ENCODE measurements at places on chromosomes 3 and 15.

GRCh38 chr3:193921465-193921864 is 214.5 kb upstream of the HES1 start:
- ATAC-seq, result no peak

GRCh38 chr3:17577796-17578520 is 164.5 kb downstream of the TBC1D5 start:
- ATAC-seq, result no peak

- ATAC-seq, result no peak
Observed at GRCh38 chr3:52393959-52394670, 50.8 kb downstream of the SEMA3G start.

DNA sequence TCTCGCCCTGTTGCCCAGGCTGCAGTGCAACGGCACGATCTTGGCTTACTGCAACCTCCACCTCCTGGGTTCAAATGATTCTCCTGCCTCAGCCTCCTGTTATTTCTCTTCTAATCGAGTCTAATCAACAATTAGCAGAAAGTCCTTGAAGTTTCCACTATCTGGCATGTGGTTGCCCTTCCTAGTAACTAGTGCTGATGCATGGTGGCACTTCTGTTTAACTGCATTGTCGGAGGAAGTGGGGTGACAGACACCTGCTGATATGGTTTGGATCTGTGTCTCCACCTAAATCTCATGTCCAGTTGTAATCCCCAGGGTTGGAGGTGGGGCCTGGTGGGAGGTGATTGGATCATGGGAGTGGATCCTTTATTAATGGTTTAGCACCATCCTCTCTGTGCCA is 9.2 kb downstream of the CRTAP start:
- no peak for ATAC-seq

DNA sequence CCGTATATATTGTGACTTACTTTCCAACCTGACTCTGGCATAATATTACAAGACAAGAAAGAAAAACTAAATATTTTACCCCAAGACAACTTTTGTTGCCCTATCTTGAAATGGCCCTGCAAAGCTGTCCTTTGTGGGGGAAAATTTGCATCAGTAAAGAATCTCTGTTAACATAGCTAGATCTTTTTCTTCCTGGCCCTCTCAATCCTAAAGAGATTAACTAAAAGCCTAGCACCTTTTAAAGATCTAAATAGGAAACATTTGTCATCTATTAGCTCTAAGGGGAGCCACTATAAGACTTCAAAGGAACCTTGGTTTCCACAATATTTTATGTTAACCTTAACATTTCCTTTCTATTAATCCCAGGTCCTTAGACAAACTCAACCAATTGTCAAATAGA is 199.0 kb upstream of the SLITRK3 start:
- ATAC-seq, result no peak

- ATAC-seq, result no peak
Observed at GRCh38 chr3:149816986-149817385, 4.0 kb downstream of the RNF13 start.

GRCh38 chr3:30343067-30343831 is 263.2 kb upstream of the TGFBR2 start:
- ATAC-seq, result no peak

GRCh38 chr3:158384019-158384418 is 187.0 kb upstream of the MLF1 start:
- no peak for ATAC-seq

GRCh38 chr15:86591994-86592735 is 512.5 kb downstream of the AGBL1 start:
- ATAC-seq, result no peak

DNA sequence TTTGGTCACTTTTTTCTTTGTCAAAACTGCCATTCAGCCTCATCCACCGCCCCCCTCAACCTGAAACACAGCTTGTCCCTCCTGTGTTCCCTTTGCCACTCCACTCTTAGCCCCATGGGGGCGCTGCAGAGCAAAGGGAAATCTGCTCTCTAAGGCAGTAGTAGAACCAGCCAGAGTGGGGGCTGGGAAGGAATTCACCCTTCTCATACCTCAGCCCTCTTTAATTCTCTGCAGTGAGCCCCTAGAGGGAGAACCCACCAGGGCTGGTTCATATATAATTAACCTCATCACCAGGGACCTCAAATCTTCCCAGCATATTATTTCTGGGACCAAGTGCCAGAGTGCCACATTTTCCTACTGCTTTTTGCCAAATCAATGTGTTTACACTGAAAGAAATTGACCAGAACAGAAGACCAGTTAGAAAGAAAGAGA is 2.8 kb upstream of the BCL6 start:
- peak; percentile 52 for ATAC-seq

DNA sequence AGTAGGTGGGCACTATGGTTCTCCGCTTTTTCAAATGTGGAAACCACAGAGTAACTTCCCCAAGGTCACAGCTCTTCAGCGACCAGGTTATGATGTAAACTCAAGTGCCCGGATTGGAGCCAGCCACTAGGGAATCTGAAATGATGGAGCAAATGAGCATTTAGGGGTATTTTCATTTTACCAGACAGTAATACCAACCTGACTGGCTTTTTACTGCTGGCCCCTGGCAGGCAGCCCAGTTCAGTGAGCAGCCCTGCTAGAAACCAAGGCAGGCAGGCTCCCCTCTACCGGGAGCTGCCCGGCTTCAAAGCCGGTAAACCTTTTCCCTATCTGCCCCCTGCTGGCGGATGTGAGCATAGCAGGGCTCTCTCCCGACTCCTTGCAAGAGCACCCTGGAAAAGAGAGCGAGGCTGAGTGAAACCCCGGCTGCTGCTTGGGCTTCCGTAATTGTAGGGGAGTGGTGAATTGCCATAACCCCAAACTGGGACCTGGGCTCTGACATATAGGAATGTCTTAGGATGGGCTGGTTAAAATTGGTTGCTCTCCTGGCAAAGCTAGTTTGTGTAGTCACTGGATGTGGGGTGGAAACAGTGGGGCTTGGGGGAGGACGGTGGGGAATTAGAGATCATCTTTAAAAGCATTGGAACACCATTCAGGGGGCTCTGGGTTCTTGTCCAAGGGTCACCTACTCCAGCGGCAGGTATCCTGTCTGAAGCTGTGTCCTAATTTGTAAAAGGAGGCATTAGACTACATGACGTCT is 98.0 kb upstream of the TNFAIP8L3 start:
- ATAC-seq, result peak; percentile 87

DNA sequence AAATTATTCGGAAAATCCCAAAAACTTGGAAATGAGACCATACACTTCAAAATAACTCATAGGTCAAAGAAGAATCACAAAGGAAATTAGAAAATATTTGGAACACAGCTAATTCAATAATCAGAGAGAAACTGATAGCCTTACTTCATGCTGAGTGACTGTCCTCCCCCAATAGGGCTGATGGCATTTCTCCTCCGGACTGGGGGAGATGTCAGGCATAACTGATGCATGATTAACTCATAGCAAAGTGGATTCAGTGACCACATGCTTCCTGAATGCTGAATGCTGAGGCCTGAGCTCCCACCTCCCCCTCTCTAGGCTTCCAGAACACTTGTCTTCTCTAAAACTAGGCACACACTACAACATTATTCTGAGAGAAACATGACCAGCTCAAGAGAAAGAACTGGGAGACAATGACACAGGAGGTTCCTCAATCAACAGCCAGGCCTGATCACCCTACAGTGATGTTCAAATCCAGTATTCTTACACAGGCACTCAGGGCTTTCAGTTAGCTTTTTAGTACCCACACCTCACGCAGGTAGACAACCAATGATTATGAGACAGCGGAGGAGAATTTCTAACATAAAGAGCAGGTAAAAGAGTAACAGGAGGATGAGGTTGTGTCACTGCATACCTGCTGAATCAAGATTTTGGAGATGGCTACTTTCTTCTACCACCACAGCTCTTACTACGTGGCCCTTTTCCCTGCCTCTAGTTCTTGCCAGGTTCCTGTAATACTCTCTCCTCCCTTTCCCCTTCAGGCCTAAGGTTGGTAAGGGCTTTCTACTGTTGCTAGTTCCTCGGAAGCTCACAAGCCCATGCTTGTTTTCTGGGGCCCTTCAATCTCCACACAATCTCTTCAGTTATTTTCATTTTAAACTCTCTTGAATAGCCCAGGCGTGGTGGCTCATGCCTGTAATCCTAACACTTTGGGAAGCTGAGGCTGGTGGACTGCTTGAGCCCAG is 96.1 kb downstream of the FMN1 start:
- ATAC-seq, result no peak

GRCh38 chr15:73176598-73176997 is 124.3 kb downstream of the NEO1 start:
- ATAC-seq, result no peak

DNA sequence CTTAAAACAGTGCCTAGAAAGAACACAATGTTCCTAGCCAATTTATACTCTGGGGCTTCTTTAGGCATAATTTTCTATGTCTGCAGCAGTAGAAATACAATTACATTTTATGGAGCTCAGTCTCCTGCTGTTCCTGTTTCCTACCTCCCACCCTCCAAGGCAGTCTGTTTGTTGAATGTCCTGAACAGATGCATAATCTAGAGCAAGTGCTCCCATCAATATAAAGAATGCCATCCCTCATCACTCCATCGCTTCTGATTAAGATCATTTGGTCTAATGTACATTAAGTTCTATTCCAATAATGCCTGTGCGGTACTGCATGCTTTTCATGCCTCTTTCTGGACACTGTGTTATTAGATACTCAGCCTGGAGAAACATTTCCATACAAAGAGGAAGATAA is 869.8 kb upstream of the CFAP20DC start:
- ATAC-seq, result no peak

DNA sequence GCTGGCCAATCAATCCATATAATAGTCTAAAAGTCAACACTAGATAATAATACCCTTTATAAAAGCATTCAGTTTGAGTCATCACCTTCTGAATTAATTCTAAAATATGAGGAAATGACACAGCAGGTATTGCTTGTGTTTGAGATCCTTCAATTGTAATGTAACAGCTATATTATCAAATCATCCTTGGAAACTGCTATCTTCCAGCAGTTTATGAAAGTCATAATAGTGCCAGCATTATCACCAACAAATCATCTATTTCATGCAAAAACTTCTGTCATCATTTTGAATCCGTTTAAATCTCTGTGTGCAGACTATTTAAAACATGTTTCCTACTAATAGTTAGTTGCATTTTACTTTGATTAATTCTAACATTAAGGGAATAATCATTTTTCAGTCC is 468.7 kb downstream of the CADM2 start:
- ATAC-seq, result no peak

DNA sequence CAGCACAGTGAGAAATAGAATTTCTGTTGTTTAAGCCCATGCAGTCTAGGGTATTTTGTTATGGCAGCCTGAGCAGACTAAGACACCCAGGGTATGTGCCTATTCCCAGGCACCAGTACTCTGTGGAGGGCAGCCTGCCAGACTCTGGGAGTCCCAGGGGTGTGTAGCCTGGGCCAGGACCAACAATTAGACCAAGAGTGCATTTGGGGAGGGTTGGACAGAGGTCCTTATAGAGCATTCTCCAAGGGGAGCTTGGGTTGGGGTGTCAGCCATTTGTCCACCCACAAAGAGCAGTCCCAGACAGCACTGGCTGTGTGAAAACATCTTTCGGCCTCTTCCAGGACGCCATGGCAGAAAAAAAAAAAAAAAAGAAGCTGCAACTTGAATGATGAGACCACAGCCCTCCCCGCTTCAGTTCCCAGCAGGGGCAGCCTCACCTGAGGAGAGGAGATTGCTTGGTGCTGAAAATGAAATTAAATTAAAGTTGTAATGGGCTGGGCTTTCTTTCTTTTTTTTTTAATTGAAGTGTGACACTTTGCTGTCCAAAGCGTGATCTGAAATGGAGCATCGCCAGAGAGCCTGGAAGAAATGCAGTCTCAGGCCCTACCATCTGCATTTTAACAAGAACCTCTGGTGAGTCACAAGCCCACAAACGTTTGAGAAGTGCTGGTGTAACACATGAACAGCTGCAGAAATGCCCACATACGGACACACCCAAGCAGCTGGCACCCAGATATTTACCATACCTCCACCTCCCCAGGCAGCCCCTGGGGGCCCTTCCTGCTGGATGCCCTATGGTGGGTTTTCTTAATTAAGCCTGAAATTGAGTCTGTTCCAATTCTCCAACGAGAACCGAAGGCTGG is 21.3 kb upstream of the CAV3 start:
- ATAC-seq, result no peak

DNA sequence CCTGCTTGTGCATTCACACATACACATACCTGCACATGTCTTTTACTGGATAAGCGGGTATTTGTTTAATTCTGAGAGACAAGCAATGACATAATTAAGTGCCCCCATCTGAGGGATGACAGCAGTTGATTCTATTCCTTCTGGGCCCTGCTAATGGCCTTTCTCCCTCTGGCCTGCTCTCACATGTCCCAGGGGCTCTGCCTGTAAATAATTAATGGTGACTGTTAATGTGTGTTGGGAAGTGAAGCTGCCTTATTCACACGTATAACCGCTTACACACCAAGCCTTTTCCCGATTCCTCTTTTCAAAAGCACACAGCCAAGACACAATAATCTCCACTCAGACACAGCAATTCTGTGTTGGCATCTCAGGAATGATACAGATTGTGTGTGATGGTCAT is 47.8 kb downstream of the LRRK1 start:
- ATAC-seq, result no peak

- no peak for ATAC-seq
Observed at GRCh38 chr3:183158551-183159006, 4.0 kb downstream of the LAMP3 start.

Measured in esophagus mucosa (tissue), 1 donor.